CD8-positive, alpha-beta T cell (primary cell): ENCODE measurements at places on chromosomes 1 and 21.

DNA sequence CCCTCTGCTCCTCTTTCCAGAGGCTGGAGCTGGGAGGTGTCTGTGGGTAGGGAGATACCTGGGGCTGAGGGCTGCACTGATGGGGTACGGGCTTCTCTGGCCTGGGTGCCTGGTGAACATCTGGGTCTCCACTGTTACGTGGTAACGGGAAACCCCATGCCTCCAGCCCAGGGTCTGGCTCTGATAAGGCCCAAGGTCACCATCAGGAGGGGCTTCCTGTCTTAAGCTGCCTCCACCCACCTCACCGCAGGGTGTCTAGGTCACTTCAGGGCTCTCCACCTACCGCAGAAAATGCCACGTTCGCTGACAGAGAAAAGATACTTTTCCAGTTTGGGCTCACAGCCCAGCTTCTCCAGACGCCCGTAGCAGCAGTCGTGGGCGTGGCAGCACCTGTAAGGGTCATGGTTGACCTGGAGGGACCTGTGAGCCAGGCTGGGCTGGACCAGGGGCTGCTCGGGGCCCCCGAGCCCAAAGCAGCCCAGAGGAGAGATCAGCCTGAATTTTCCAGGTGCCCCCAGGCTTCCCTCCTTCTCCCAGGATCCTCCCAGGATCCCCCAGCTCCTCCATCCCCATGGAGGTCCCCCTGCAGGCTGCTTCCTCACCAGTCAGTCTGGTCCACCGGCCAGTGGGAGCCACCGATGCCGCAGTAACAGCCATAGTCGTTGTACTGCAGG is 1.3 kb downstream of the PLA2G2E start:
- no peak for DNase-seq

DNA sequence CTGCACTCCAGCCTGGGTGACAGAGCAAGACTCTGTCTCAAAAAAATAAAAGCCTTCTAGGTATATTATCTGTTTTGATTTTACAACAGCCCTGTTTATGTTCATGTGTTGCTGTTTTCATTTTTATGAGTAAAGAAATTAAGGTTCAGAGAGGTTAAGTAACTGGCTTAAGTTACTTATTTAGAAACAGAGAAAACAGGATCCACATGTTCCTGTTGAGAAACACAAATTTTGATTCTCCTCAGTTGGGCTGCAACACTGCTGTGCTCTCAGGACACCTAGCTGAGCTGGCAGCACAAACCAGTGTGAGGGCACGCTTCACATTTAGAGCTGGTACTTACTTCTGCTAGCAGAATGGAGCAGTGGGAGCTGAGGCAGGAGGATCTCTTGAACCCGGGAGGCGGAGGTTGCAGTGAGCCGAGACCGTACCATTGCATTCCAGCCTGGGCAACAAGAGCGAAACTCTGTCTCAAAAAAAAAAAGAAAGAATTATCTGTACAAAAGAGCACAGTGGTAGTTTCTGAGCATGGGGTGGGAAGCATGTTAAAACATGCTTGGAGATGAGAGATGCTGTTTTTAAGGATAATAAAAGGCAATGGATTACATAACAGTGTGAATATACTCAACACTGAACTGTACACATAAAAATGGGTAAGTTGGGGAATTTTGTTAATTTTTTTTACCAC is 2.4 kb downstream of the SPRTN start:
- DNase-seq, result no peak

DNA sequence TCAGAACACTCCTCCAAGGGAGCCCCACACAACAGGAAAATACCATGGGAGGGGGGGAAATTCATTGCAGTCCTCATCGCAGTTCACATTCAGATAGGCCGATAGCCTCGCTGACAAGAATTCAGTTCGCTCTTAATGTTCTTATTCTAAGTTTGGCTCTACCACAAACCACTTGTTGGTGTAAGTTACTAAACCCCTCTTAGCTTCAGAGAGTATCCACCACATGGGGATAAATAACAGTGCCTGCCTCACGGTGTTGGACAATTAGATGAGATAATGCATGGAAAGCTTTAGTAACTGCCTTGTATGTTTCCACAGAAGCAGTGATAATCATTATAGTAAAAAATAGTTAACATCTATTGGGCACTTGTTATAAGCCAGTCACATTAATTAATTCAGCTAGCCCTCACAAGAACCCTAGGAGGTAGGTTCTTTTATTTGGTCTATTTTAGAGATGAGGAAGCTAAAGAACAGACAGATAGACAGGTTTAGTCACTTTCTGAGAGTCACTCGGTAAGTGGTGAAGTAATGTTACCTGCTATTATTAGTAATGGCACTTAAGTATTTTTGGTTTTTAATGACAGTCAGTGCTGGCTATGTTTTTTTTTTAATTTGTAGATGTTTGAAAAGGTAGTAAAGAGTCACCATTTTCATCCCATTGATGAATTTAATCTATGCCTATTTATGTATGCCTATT is 10.1 kb downstream of the VAV3 start:
- no peak for DNase-seq

GRCh38 chr1:168180148-168180524 is 1.4 kb downstream of the TIPRL start:
- DNase-seq, result no peak

- no peak for DNase-seq
Measured at GRCh38 chr1:73674945-73675561, 522.9 kb downstream of the LRRIQ3 start.

- DNase-seq, result no peak
Measured at GRCh38 chr1:91768786-91769725, 116.9 kb downstream of the TGFBR3 start.

- DNase-seq, result no peak
Measured at GRCh38 chr1:228867951-228868730, 132.9 kb downstream of the RHOU start.

DNA sequence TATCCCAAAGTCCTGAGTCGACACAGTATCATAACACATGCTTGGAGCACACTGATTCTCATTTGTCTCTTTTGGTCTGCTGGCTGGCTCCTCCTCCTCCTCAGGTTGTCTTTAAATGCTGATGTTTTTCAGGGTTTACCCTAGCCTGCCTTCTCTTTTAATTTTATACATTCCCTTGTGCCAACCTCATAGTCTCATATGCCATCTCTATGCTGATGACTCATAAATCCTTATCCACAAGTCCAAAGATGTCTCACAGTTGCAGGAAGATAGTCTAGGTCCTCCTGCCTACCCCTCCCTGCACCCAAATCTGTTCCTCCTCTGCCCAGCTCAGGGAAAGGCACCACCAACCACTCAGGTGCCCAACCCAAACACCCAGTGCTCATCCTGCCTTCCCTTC is 108.3 kb downstream of the SIPA1L2 start:
- no peak for DNase-seq

GRCh38 chr1:173970252-173970651 is 51.9 kb downstream of the RC3H1 start:
- DNase-seq, result no peak

GRCh38 chr21:36113647-36114428 is 21.0 kb upstream of the CBR3 start:
- DNase-seq, result peak; percentile 90

DNA sequence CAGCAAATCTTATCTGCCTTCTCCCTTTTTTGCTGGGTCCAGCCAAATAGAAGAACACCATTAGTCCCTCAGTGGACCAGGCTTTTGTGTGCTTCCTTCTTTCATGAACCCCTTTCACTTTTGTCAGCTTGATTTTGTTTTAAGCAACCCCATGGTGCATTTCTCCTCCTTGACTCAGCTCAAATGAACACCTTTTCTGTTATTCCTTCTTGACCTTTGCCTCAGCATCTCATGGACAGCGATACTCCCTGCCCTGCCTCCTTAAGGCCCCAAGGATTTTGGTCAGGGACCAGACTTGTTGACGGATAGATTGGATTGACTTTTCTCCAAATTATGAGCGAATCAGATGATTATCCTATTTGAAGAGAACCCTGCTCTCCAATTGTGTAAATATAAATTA is 356.6 kb upstream of the USP24 start:
- no peak for DNase-seq

DNA sequence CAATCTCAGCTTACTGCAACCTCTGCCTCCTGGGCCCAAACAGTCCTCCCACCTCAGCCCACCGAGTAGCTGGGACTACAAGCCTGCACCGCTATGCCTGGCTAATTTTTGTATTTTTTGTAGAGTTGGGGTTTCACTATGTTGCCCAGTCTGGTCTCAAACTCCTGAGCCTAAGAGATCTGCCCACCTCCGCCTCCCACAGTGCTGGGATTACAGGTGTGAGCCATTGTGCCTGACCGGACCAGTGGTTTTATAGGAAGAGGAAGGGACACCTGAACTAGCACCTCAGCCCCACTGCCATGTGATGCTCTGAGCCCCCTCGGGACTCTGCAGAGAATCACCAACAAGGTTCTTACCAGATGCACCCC is 4.1 kb downstream of the CRYBG2 start:
- no peak for DNase-seq

- no peak for DNase-seq
Measured at GRCh38 chr1:43614891-43615290, 35.1 kb upstream of the KDM4A start.

DNA sequence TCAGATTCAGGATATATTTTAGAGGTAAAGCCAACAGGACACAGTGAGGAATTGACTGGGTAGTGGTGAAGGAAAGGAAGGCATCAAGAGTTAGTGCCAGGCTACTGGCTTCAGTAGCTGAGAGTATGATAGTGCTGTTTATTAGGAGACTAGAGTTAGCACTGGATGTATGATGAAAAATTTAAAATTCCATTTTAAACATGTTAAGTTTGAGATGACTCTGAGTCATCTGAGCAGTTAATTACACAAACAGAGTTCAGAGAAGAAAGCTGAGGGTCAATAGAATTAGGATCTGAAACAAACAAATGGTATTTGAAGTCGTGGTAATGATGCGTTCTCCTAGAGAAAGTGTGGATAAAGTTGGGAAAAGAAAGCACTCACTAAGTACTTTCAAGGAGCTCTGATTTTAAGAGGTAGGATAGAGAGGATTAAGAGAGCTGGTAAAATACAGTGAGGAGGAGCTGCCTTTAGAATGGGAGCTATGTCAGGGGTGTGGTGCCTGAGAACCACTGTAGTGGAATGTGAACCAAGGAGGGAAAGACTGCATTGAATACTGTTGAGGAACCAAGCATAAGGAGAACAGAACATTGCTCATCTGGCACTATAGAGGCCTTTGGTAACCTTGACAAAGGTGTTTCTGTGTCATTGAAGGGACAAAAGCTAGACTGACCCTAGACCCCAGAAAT is 21.7 kb upstream of the SHCBP1L start:
- DNase-seq, result no peak

- DNase-seq, result no peak
Measured at GRCh38 chr1:25540750-25541342, 2.6 kb upstream of the LDLRAP1 start.

GRCh38 chr1:245578308-245578707 is 423.5 kb downstream of the KIF26B start:
- no peak for DNase-seq

- no peak for DNase-seq
Measured at GRCh38 chr1:182331387-182331786, 60.2 kb downstream of the GLUL start.

DNA sequence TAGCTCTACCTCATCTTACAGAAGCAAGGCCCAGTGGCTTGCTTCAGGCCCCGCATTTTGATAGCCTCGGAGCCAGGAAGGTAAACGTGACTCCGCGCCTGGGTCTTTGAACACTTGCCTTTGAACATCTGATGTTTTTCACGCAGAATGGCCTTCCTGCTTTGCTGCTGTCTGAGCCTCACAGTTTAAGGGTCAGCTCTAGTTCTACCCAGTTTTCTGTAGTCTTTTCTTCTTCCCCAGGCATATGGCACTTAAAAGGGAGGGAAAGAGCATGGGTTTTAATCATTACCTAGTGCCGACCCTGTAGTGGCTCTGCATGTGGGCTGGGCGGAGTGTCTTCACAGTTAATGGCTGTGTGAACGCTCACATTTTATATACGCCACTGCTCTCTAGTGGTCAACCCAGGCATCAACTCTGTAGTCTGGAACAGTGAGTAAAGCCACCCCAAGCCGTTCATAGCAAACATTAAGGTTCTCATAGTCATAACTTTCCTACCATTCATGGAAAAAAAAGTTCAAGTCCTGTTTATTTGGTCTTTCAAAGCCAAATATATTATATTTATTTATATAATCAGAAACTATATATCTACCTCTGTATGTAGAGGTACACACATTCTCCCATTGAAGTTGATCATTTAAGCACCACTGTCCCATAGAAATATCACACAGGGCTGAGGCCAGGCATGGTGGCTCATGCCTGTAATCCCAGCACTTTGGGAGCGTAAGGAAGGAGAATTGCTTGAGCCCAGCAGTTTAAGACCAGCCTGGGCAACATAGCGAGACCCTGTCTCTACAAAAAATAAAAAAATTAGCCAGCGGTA is 78.1 kb downstream of the IER5 start:
- peak; percentile 83 for DNase-seq

- DNase-seq, result no peak
Measured at GRCh38 chr1:61450872-61451571, 273.9 kb downstream of the TM2D1 start.

DNA sequence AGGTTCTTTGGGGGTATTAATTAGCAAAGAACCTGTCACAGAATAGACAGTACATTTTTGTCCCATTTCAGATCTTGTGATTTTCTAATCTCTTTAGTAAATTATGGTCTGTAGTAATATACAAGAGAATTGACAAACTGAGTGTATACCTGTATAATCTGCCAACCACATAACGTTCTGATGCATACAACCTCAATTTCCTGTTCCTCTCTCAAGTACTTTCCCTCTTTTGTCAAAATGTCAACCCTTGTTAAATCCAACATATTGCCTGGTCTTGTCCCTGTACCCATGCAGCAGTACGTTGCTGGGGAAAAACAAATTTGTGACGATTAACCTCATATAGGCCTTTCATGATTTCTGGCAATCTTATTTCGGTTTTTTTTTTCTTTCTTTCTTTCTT is 1.1 kb downstream of the ARV1 start:
- no peak for DNase-seq

DNA sequence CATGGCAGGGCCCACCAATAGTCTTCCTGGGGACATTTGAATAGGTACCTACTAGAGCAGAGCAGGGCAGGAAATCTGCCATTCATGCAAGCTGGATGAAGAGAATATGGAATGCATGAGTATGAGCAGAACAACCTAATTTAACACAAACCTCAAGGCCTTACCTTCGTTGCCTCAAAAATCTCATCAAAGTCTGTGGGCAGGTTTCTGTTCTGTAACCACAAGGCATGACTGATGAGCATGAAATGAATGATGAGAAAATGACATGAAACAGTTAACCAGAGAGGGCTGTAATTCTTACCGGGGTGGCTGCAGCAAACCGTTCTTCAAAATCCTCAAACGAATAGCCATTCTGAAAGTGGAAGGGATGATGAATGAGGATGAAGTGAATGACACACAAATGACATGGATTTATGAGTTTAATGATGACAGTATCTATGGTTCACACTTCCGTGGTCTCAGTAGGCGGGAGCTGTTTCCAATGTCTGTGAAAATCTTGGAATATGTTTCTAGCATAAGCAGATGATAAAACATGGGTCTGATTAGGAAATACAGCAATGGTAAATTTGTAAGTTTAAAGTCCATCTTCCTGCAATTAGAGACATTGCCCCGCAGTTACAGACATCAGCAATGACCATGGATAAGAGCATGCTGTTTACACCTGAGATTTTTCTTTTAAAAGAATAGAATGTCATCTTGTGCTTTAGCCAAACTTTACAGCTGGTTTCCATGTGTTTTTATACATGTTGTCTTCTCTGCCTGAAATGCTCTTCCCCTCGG is 67.6 kb upstream of the C8B start:
- no peak for DNase-seq
